ENCODE measurements at places on chromosomes 6 and 20.

- DNase-seq, result no peak
These were observed 181.2 kb downstream of the FOXA2 start for GRCh38 chr20:22403022-22403631.

DNA sequence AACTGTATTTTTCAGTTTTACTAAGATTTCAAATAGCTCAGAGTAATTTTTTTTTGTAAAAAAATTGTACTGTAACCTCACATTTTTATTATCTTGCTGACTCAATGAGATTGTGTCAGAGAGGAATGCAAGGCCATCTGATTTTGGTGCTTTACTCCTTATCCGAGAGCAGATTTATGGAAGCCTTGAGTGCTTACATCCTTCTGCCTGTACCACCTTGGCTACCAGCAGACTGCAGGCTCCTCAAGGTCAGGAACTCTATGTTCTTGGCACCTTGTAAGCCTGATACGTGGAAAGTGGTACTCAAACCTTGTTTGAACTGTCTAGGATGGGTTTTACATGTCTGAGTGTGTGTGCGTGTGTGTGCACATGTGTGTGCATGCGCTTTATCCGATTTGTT, 80.1 kb upstream of the MLIP start:
- peak; percentile 10 for DNase-seq

- peak; percentile 24 for DNase-seq
These were observed 41.5 kb upstream of the ADGRF1 start for GRCh38 chr6:47083586-47084047.

- peak; percentile 38 for DNase-seq
These were observed 576.1 kb upstream of the MARCKS start for GRCh38 chr6:113281014-113281413.

GRCh38 chr6:45075246-45075645, 252.9 kb upstream of the RUNX2 start:
- DNase-seq, result peak; percentile 93

GRCh38 chr20:62357187-62357667, 9.9 kb downstream of the LAMA5 start:
- DNase-seq, result no peak

GRCh38 chr6:163572612-163573011, 158.1 kb downstream of the QKI start:
- DNase-seq, result no peak

DNA sequence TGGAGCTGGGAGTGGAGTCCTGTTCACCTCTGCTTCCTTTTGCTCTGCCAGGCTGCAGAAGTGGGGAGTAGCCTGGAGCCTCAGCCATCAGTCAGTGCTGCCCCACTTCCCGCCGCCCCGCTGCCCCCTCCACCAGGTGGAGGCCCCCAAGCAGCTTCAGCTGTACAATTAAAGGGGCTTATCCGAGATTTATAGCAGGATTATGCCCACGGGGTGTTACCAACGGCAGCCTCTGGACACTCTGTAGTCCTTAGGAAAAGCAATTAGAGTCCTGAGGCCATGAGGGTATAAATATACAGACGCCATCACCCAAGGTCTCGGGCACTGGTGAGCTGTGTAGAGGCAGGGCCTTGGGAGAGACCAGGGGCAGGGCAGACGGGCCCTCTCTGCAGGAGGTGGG, 55.4 kb downstream of the GRM4 start:
- no peak for DNase-seq

- no peak for DNase-seq
These were observed 473.8 kb upstream of the PTCHD4 start for GRCh38 chr6:48584846-48585245.

- no peak for DNase-seq
These were observed 2.7 kb downstream of the TOX2 start for GRCh38 chr20:43917380-43917779.

DNA sequence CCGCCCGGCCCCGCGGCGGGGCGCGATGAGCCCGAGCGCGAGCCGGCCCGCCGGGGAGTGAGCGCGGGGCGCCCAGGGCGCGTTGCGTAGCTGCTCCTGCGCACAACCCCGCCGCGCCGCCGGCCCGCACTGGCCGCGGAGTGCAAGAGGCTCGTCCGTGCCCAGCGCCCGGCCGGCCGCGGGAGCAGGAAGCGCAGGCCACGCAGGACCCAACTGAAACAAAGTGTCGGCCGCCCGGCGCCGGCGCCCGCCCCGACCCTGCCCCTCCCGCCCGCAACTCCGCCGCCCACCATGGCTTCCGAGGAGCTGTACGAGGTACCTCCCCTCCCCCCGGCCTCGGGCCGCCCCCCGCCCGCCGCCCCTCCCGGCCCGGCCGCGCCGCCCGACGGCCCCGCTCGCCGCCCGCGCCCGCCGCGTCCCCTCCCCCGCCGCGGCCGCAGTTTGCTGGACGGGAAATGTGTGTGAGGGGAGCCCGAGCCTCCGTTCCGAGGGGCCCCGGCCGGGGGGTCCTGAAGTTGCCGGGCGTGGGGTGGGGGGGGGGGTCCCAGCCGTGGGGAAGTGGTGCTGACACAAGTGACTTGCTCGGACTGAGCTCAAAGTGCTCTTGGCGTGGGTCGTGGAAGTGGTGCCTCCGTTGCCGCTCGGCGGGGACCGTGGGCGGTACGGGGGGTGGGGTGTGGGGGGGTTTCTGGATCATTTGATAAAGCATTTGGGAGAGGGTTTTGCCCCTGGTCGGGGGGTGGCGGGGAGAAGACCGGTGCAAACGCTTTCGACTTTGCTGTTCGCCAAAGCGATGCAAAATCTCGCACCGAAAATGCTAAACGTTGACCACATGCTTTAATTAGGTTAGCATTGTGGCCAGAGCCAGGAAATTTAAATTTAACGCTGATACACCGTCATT, 539 bp downstream of the CDYL start:
- no peak for DNase-seq

GRCh38 chr6:159646116-159646515, 46.9 kb downstream of the SOD2 start:
- peak; percentile 4 for DNase-seq

DNA sequence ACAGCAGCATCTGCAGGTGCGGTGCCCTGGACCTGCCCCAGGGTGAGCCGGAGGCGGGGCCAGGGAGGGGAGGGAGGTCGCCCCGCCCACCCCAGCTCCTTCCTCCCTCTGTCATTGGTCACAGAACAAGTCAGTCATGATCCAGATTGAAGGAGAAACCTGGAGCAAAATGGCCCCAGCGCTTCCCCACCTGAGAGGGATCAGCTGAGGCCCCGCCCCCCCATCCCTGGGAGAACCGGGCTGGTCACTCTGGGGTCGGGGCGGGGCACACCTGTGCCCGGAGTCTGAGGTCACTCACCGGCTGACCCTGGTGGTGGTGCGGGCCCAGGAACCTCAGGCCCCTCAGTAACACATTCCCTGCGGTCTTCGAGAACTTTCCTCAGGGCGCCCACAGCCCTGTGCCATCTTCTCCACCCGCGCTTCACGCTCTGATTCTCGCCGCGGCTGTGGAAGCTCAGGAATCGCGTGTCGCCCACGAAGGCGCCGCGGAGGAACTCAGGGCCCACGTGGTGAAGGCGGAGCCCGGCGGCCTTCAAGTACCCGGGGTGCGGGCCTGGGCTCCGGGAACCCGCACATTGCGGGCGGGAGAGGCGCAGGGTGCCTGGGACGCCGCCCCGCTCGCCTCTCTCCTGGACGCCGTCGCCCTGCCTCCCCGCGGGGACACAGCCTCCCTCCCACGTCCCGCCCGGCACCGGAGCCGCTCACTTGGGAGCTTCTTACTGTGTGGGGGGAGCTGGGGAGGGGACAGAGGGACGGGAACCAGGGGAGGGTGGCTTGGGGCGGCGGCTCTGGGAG, 36.4 kb upstream of the HLA-C start:
- no peak for DNase-seq

- peak; percentile 71 for DNase-seq
These were observed 5.9 kb downstream of the PTPRA start for GRCh38 chr20:2879146-2879545.

DNA sequence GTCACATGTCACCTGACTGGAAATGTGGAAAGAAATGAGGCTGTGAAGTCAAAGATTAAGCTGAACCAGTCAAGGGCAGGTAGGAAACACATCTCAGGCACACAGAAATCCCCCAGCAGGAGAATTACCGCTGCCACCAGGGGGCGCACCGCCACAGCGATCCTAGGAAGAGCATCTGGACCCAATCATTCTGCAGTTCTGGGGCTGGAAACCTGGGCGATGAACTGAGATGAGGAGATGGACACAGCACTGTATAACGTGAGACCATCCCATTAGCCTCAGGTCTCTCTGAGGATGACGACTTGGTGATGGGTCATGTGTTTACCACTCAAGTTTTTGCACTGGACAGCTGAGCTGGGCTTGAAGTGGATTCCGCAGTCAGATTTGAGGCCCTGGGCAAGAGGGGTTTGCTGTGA, 6.5 kb upstream of the SLC24A3 start:
- DNase-seq, result no peak

GRCh38 chr6:105641504-105641903, 238.6 kb upstream of the PREP start:
- DNase-seq, result no peak

GRCh38 chr6:26552640-26553188, 14.5 kb downstream of the HMGN4 start:
- DNase-seq, result no peak

DNA sequence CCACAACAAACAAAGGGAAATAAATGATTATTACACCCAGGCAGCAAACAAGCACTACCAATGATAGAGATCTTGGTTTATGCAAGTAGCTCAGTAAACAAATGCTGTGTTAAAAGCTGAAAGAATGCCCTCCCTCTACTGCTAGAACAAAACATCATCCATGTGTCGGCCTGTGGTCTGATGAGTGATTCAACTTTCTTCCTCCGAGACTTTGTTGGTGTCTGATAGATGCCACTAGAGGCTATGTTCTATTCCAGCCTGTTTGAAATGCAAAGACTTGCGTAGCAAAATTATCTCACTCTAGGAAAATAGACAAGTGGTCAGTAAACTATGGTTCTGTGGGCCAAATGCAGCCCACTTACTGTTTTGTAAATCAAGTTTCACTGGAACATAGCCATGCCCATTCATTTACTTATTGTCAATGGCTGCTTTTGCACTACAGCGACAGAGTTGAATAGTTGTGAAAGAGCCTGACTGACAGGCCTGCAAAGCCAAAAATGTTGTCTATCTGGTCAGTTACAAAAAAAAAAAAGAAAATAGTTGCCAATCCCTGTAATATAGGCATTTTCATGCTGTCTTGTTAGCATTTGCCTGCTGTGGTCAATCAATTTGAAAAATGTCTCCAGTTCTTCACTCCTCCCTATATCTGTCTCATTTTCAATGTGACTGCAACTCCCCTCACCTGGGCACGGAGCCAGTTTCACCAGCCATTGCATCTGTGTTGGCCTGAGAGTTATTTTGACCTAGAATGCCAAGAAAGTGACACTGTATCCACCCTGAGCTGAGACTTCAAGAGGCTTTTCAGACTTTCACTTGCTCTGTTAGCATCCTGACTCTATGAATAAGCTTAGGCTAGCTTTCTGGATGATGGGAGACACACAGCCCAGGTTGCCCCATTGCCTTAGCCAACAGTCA, 544.6 kb upstream of the BTBD3 start:
- no peak for DNase-seq

DNA sequence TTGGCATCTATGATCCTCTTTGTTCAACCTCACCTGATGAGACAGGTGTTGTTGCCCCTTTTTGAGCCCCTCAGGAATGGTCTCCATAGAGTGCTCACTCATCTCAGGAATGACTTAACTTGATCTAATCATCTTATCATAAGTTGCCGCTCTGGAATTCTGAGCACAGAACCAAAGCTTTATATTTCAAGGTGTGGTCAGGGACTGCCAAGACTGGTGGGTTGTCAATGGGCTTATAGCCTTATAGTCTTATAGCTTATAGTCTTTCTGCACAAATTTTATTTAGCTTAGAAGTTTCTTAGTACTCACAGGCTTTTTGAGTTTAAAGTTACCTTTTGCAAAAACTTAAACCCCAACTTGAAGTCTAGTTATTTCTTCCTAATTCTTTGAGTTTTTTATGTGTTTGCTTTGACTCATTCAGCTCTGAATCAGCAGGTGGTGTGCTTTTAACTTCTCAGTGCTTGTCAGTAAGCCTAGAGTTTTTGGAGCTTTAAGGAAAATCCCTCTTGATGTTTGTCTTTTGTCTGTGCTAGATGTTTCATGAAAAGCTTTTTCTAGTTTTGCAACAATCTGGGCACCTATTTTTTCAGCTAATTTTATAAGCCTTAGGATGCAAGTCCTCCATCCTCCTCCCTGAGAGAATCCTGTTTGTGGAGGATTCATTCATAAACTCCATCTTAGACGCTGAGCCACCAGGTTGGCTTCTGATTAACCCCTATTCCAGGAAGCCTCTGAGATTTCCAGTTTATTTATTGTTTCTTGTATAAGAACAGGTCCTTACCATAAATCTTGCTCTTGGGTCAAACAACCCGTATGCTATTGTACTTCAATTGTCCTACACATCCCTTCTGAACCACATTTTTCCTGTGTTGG, 72.3 kb upstream of the SSTR4 start:
- no peak for DNase-seq

GRCh38 chr6:158468666-158469065, 91.2 kb upstream of the TMEM181 start:
- DNase-seq, result no peak

Data from AG09309 (cell line).